Fibroblast of the aortic adventitia (primary cell): ENCODE measurements at places on chromosomes 1 and 21.

DNA sequence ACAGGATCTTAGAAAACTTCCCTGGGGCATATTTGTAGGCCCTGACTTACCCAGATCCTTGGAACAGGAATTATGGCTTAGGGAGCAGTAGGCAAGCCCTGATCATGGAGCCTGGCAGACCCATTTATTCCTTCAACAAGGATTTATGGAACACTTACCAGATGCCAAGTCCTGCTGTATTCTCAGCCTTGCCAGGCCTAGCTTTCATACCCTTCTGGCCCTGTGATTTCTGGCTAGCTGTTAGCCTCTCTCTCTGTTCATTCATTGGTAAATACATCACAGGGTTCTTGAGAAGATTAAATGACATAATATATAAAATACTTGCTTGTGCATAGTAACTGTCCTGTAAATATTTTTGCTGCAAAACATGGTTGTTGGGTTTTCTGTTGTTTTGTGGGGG is 32.4 kb upstream of the SRP9 start:
- DNase-seq, result no peak

DNA sequence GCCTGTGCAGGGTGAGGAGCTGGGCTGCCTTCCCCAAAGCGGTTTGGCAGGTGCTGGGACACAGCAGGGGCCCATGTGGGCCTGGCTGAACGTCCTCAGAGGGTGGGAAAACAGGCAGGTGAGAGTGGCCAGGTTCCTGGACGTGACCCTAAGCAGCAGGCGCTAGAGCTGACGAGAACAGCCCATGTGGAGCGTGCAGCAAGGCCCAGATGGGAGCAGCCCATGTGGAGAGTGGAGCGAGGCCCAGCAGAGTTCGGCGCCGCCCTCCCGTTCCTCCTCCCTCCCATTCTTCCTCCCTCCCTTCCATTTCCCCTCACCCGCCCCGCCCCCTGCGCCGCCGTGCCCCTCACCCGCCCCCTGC is 314.4 kb upstream of the VAMP3 start:
- no peak for DNase-seq

DNA sequence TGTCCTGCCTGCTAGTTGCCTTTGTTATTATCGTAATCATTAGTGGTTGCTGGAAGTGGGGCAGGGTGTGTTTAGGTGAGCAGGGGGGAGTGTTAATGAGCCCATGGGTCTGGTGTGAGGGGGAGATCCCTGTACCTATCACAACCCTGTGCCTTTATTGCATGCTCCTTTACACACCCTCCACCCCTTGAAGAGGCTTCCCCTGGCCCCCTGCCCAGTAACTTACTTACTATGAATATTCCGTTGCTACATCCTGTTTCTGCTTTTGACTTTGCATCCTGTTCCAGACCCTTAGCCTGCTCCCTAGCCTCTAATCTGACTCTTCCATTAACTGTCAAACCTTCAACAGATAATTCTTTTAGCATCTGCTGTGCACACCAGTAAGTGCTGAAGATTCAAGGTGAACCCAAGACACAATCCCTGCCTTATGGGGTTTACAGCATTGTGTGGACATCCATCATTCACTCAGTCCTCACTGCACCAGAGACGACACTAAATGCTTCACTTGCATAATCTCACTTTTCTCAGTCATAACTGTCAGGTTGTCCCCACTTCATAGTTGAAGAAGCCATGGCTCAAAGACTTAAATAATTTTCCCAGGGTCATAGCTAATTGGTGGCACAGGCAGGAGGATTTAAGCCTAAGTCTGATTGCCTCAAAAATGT is 47.9 kb downstream of the CDC7 start:
- DNase-seq, result no peak

DNA sequence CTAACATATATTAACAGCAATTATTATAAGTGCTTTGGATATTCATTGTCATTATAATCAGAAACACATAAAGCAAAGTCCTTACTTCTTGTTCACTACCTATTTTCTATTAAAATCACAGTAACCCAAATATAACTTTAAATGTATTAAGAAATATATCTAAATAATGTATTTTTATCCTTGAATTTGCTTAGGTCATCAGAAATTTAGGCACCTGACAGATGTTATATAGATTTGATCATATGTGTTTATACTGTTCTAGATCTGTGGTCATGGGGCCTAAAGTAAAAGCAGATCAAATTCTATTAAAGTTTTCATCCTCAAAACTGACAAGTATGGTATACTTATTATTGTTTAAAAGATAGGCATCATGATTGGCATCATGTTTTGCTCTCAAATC is 9.2 kb upstream of the OR1C1 start:
- no peak for DNase-seq

DNA sequence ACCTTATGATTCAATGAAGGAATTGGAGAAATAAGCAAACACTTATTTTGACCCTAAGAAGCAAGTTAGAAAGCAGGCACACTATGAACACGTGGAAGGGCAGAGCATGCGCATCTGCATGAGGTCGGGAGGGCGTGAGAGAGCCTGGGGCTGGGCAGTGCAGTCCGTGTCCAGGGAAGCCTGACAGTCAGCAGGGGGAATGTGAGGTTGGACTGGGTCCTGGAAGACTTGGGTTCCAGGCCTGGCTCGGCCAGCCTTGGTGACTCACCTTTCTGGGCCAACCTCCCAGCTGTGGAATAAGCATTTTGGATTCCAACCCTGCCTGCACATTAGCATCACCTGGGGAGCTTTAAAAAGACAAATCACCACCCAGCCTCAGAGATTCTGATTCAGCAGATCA is 26.6 kb upstream of the LMX1A start:
- DNase-seq, result peak; percentile 98

- no peak for DNase-seq
Measured at GRCh38 chr1:19424651-19425570, 60.4 kb downstream of the CAPZB start.

GRCh38 chr1:211741116-211741515 is 65.7 kb upstream of the NEK2 start:
- DNase-seq, result no peak

- no peak for DNase-seq
Measured at GRCh38 chr1:31891280-31891679, 46.9 kb downstream of the PTP4A2 start.

DNA sequence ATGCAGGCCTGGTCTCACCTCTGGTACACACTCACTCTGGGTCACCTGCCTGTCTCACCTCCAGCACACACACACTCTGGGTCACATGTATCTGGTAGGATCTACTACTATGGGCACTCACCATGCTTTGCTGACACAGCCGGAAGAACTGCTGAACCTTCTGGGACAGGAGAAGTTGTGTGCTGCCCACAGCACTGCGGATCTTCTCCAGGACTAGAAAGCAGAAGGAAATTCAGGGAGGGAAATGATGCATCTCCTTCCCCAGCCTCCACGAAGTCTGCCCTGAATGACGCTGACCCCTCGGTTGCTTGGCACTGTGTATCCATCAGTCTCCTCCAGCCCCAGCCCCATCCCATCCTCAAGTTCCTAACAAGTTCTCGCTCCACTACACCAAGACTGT is 7.9 kb upstream of the SMIM12 start:
- no peak for DNase-seq

- DNase-seq, result no peak
Measured at GRCh38 chr1:55571767-55572166, 356.6 kb upstream of the USP24 start.

- no peak for DNase-seq
Measured at GRCh38 chr21:19490481-19490880, 1086.9 kb upstream of the TMPRSS15 start.

DNA sequence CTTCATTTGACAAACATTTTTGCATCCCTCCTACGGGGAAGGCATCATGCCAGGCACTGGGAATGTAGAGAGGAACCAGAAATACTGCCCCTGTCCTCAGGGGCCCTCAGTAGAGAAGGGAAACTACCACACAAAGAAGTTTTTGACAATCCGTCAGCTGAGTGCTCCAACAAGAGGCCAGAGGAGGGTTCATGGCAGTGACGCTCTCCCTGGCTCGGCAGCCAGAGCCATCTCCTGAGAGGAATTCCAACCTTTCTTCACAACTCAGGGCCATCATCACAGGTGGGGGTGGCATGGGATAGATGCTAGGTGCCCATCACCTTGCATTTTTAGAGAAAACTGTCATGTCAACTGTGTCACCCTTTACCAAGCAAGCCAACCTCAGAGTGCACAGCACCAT is 154.1 kb downstream of the HIVEP3 start:
- no peak for DNase-seq

GRCh38 chr21:38444691-38445090 is 53.6 kb downstream of the ERG start:
- DNase-seq, result no peak
